Colonic mucosa (tissue), 4 donors: ENCODE measurements at places on chromosomes 1 and 21. TPM values are rescaled to one million over a fixed set of nuclear protein-coding genes. Genes with fewer than 3 reads are reported as not detected.
A peak's percentile ranks its signal among the peaks of the same experiment; 100 is the strongest.

Gene CACYBP
- 66.9 TPM for total RNA-seq

Gene FOXO6
- total RNA-seq, result 0.59 TPM

Gene OSCP1
- total RNA-seq, result 3.7 TPM

Gene KRTAP7-1
- not detected for total RNA-seq

Gene ATP5PF
- 186 TPM for total RNA-seq

Gene TMPRSS2
- 408 TPM for total RNA-seq

Gene MYOCOS
- total RNA-seq, result not detected

DNA sequence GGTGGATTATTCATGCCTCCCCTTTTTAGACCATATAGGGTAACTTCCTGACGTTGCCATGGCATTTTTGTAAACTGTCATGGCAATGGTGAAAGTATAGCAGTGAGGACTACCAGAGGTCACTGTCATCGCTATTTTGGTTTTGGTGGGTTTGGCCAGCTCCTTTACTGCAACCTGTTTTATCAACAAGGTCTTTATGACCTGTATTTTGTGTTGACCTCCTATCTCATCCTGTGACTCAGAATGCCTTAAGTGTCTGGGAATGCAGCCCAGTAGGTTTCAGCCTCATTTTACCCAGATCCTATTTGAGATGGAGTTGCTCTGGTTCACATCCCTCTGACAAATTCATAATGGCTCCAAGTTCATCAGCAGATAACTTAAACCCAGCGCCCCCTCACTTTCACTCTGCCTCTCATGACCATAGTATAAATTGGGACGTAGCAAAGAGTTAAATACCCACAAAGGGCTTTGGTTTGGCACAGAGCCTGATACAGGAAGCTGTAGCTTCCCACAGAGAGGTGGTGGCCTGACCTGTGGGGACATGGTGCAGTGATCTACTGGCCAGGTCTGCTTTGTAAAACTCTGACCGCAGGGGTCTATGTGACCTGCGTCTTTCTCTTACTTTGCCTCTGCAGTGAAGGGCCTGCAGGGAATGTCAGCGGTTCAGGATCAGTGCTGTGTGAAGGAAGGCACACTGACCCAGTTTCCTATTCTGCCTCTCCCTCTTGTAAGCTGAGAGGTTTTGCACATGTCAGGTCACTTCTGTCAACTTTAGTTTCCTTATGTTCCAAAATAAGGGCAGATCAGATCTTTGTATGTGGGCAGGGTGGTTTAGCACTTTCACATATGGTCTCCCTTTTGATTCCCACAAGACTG lies 78.1 kb upstream of the ZNF644 start:
- H3K4me1 ChIP-seq, result no peaks in the 10 kb centered on the region
- no peaks in the 10 kb centered on the region for H3K36me3 ChIP-seq
- no peak overlapping the region for H3K27ac ChIP-seq
- DNase-seq, result no peak

DNA sequence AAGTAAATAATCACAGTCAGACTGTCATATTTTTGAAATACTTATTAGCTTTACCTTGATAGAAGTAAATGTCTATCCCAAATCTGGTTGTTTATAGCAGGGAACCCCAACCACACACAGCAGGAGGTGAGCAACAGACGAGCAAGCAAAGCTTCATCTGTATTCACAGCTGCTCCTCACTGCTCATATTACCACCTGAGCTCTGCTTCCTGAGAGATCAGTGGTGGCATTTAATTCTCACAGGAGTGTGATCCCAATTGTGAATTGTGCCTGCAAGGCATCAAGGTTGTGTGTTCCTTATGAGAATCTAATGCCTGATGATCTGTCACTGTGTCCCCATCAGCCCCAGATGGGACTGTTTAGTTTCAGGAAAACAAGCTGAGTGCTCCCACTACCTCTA lies 104.3 kb downstream of the GPATCH2 start:
- H3K36me3 ChIP-seq, result no peaks in the 10 kb centered on the region
- H3K27ac ChIP-seq, result no peak overlapping the region
- no peak overlapping the region for H3K4me3 ChIP-seq
- no peak for DNase-seq

GRCh38 chr1:163320891-163321290 lies 863 bp upstream of the NUF2 start:
- peak overlapping the region; percentile 24 for H3K27ac ChIP-seq
- H3K4me3 ChIP-seq, result peak overlapping the region; percentile 73
- H3K36me3 ChIP-seq, result no peaks in the 10 kb centered on the region
- DNase-seq, result no peak
- no peaks in the 10 kb centered on the region for H3K27me3 ChIP-seq
- H3K4me1 ChIP-seq, result no peaks in the 10 kb centered on the region

GRCh38 chr1:22531251-22531650 lies 32.0 kb upstream of the EPHA8 start:
- no peak for DNase-seq
- H3K27me3 ChIP-seq, result no peaks in the 10 kb centered on the region
- H3K4me3 ChIP-seq, result no peak overlapping the region
- H3K36me3 ChIP-seq, result no peaks in the 10 kb centered on the region
- no peak overlapping the region for H3K27ac ChIP-seq

DNA sequence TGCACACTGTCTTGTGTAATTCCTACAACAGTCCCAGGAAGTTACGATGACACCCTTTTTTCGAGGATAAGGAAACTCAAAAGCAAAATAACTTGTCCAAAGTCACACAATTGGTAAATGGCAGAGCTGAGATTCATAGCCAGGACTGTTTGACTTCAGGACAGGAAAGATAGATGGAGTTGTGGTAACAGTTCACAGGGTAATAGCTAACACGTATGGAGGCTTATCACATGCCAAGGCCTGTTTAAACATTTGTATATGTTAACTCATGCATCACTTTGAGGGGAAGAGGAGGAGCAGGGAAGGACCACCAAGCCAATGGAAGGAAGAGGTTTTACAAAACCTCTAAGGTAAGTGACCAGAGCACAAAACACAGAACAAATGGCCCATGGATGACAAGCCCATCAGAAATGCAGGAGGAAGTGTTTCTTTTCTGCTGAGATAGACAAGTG lies 2.8 kb downstream of the DHCR24 start:
- no peaks in the 10 kb centered on the region for H3K27me3 ChIP-seq
- peaks cover 5% of the 10 kb centered on the region for H3K4me1 ChIP-seq

DNA sequence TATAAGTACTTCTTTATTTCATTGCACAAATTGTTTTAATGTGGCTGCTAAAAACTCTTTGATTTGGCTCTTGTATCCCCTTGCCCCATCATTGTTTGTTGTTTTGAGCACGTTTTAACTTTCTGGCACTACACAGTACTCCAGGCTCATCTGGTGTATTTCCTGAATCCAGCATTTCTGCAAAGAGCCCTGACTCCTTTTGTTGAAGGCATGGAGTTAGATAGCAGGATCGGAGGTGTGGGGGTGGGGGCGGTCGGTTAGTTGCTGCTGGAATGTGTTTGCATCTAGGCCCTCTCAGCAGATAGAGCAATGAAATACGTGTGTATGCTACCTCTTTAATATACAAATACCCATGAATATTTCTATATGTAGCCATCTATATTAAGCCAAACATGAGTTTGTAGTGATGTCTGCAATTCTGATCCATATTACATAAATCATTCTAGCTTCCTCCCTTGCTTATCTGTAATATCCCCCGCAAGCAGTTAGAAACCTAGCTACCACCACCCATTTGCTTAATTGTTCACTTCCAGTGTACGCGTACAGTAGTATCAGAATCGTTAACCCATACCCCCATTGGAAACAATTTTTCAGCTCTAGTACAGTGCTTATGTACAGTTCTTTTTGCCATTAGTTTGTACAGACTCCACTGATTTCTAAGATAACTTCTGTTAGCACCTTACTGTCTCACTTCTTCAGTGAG lies 106.0 kb downstream of the NOS1AP start:
- DNase-seq, result no peak
- no peak overlapping the region for H3K4me3 ChIP-seq
- no peak overlapping the region for H3K27ac ChIP-seq
- peaks cover 5% of the 10 kb centered on the region for H3K4me1 ChIP-seq
- H3K27me3 ChIP-seq, result no peaks in the 10 kb centered on the region
- H3K36me3 ChIP-seq, result no peaks in the 10 kb centered on the region

DNA sequence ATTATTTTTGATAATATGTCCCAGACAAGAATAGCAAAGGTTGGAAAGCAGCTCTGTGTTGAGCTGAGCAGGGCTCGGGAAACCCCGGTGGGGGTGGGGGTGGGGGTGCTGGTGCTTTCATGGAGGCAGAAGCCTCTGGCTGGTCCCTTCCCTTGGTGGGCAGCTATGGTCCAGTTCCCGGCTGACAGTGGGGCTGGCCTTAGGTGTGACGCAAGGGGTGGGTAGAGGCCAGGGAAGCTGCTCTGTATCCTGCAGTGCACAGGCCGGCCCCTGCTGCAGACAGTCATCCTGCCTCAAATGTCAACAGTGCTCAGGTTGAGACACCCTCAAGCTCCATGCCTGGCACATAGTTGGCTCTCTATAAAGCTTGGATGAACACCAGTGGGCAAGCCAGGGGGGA lies 8.9 kb downstream of the ACTL8 start:
- no peak for DNase-seq
- H3K27me3 ChIP-seq, result no peaks in the 10 kb centered on the region
- H3K4me1 ChIP-seq, result no peaks in the 10 kb centered on the region
- H3K36me3 ChIP-seq, result no peaks in the 10 kb centered on the region
- H3K27ac ChIP-seq, result no peak overlapping the region

DNA sequence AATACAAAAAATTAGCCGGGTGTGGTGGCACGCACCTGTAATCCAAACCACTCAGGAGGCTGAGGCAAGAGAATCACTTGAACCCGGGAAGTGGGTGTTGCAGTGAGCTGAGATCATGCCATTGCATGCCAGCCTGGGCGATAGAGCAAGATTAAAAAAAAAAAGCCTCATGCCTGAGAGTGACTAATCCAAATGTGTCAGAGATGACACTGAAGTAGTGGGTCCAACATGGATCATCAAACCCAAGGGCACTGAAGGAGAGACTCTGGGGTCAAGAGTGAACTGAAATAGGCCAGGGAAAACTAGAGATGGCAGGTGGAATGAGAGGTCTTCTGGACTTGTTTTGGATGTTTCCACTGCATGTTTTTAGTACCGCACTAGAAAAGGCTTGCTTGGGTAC lies 10.2 kb upstream of the CACHD1 start:
- no peaks in the 10 kb centered on the region for H3K4me1 ChIP-seq
- no peaks in the 10 kb centered on the region for H3K36me3 ChIP-seq
- no peak overlapping the region for H3K4me3 ChIP-seq
- no peak overlapping the region for H3K27ac ChIP-seq
- H3K27me3 ChIP-seq, result no peaks in the 10 kb centered on the region

GRCh38 chr21:42746240-42746592 lies 92.8 kb downstream of the PDE9A start:
- DNase-seq, result no peak
- peaks cover 17% of the 10 kb centered on the region for H3K4me1 ChIP-seq
- no peaks in the 10 kb centered on the region for H3K27me3 ChIP-seq

DNA sequence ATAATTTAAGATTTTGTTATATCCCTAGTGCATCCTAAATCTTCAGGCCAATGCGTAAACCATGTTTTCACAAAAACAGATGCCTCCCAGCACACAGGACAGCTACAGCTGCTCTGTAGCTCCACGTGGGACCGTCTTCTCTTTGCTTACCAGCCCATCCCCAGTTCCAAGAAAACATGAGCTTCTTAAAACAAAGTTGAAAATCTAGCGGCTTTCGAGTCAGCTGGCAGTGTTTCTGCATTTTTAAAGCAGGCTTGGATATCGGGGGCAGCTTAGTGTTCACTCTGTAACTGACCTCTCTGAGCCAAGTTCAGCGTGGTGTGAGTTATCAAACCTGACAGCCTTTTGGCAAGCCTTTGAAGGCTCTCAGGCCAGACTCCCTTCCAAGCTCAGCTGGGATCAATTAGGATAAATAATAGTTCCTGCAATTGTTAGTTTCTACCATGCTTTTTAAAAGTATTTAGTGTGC lies 881.5 kb downstream of the LTN1 start:
- no peaks in the 10 kb centered on the region for H3K27me3 ChIP-seq
- no peak overlapping the region for H3K27ac ChIP-seq
- no peak overlapping the region for H3K4me3 ChIP-seq

- H3K27ac ChIP-seq, result no peak overlapping the region
- no peak overlapping the region for H3K4me3 ChIP-seq
- DNase-seq, result no peak
- no peaks in the 10 kb centered on the region for H3K36me3 ChIP-seq
Observed at GRCh38 chr1:240802271-240802670, 190.3 kb upstream of the GREM2 start.

GRCh38 chr1:204728045-204728444 lies 42.5 kb upstream of the LRRN2 start:
- DNase-seq, result peak; percentile 14
- H3K4me1 ChIP-seq, result no peaks in the 10 kb centered on the region
- no peaks in the 10 kb centered on the region for H3K36me3 ChIP-seq
- H3K4me3 ChIP-seq, result no peak overlapping the region
- H3K27ac ChIP-seq, result no peak overlapping the region

DNA sequence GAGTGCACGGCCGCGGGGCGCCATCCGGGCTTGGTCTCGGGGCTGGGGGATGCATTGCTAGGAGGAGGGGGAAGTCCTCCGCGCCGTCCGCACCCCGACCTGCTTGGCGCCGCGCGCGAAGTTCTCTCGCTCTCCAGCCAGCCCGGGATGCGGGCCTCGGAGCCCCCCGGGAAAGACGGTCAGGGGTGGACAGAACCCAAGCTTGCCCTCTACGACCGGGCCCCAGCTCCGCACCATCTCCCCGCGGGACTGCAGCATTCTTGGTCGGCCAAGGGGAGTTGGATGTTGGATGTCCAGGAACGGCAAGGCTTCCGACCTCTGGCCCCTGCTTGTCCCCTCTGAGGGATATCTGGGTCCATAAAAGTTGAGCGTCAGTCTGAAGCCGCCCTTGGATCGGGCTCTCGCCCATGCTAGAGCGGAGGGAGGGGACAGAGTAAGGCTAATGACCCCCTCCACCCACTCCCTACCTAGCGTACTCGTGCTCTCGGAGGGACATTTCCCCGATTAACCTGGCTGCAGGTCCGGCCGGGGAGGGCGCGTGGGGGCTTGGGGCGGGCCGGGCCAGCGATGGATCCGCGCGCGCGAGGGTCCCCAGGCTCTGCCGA lies 522 bp downstream of the DISP3 start:
- H3K27ac ChIP-seq, result no peak overlapping the region
- peaks cover 37% of the 10 kb centered on the region for H3K27me3 ChIP-seq
- DNase-seq, result no peak
- no peaks in the 10 kb centered on the region for H3K4me1 ChIP-seq
- H3K36me3 ChIP-seq, result no peaks in the 10 kb centered on the region
- H3K4me3 ChIP-seq, result peak overlapping the region; percentile 24

DNA sequence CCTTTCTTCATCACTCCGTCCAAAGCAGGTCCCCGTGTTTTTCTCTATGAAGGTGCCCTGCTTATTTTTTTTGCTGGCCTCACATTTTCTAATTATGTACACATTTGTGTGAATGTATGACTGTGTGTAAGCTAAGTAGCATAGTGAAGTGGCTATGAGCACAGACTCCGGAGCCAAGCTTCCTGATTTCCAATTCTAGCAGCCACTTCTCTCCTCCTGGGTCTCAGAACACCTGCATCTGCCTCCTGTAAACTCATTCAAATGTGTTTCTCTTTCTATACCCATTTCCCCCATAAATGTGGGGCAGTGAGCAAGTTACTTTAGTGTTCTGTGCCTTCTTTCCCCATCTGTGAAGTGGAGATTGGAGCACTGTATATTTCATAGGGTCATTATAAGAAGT lies 2.1 kb downstream of the SLAMF6 start:
- no peaks in the 10 kb centered on the region for H3K4me1 ChIP-seq
- no peaks in the 10 kb centered on the region for H3K27me3 ChIP-seq
- H3K27ac ChIP-seq, result peak overlapping the region; percentile 13
- no peak for DNase-seq
- H3K36me3 ChIP-seq, result no peaks in the 10 kb centered on the region

GRCh38 chr1:235045034-235045690 lies 83.5 kb downstream of the TOMM20 start:
- H3K4me1 ChIP-seq, result no peaks in the 10 kb centered on the region
- no peak for DNase-seq
- no peaks in the 10 kb centered on the region for H3K36me3 ChIP-seq
- H3K27me3 ChIP-seq, result no peaks in the 10 kb centered on the region
- H3K27ac ChIP-seq, result no peak overlapping the region
- H3K4me3 ChIP-seq, result no peak overlapping the region
